HEK293T (cell line): ENCODE measurements at places on chromosomes 13 and 19.

DNA sequence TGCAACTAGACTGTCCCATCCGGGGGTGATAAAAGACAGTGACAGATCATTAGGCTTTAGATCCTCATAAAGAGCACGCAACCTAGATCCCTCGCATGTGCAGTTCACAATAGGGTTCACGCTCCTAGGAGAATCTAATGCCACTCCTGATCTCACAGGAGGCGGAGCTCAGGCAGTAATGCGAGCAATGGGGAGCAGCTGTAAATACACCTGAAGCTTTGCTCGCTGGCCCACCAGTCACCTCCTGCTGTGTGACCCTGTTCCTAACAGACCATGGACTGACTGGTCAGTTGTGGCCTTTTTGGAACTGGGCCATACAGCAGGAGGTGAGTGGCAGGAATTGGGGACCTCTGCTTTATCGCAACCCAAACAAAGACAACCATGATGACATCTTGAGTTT lies 173.2 kb downstream of the DLEU7 start:
- no peak for DNase-seq

DNA sequence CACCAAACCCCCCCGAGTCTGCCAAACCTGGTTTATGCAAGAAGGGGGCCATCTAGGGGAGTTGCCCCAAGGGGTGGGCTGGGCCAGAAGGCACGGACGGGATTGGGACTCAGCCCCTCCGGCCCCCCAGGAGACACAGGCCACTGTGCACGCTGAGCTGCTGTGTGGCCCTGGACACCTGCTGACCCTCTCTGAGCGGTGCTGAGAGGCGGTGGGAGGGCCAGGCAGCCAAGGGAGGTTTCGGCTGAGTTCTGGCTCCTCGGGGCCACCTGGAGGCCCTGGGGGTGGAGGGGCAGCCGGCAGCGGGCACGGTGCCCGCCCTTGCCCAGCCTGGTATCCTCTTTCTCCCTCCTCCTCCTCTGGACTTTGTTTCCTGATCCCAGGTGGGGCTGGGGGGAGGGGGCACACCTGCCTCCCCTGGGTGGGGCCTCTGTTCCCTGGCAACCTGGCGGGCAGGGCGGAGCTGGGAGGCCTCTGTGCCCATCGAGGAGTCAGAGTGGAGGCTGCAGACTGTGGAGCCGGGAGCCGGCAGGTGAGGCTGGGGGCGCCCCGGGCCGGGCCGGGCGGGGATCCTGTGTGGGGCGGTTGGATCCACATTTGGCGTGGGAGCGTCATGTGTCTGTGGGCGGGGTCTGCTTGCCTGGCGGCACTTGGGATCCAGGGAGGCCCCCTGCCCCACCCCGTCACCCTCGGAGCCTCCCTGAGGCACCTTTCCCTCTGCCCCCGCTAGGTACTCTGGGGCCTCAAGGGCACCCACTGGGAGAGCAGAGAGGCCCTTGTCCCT lies at the start of gene MISP:
Gene MISP, plus strand, starts transcription at position 473 of the 784 bp plus-strand sequence. CDS start 5,835 bp downstream, outside the sequence.
- DNase-seq = no peak

DNA sequence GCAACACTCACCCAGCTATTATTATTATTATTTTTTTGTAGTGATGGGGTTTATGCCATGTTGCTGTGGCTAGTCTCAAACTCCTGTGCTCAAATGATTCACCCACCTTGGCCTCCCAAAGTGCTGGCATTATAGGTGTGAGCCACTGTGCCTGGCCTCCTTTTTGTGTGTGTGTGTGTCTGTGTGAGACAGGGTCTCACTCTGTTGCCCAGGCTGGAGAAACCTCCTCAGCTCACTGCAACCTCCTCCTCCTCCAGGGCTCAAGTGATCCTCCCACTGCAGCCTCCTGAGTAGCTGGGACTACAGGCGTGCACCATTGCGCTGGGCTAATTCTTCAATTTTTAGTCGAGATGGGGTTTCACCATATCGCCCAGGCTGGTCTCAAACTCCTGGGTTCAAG lies 3.6 kb upstream of the MYDGF start:
- DNase-seq = no peak

DNA sequence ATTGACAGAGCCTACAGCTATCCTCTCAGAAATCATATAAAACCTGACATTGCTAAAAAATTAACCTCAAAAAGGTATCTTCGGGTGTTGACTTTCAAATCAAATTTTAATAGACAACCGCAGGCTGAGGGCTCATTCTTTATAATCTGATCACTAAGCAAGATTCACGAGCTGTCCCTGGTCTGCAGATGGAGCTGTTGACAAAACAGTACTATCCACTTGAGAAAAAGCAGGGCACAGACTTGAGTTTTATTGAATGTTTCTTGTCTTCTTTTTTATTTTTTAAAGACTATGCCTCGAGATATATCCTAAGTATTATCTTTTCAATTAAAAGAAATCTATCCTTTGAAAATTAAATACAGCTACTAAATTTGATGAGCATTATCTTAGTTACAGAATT lies 540.5 kb downstream of the PCDH9 start:
- DNase-seq = peak; percentile 58

- no peak for DNase-seq
These were observed at the start of gene PTPRH for GRCh38 chr19:55208880-55209692. PTPRH (minus strand) TSS chr19:55209501; CDS start chr19:55209433, 68 bp downstream.

DNA sequence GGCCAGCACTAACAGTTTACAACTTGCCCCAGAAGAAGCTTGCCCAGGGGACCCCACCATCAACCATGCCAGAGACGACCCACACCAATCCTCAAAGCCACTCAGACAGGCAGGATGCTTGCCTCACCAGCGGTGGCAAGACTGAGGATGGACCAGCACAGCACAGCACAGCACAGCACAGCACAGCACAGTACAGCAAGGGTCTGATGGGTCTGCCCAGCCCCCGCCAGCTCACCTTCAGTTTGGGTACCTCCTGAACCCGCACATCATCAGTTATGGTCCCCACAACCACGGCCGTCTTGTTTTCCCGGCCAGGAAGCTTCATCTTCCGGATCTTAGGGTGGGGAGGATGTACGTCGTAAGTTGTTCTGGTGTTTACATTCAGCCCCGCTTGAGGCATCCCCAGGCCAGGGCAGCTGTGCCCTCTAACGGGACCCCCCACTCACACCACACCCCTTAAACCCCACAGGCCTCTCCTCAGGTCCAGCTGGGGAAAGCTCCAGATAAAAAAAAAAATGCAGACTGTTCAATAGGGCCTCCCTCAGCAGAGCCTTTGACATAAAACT lies 1.7 kb upstream of the FAM83E start:
- DNase-seq = no peak

- no peak for DNase-seq
These were observed 8.4 kb downstream of the FAM124A start for GRCh38 chr13:51230477-51231105.

- DNase-seq = peak; percentile 94
These were observed 5.3 kb downstream of the SHD start for GRCh38 chr19:4284176-4284958.

GRCh38 chr13:77781808-77782207 lies 84.3 kb downstream of the SLAIN1 start:
- no peak for DNase-seq

- DNase-seq = no peak
These were observed 1145.6 kb upstream of the MIR17HG start for GRCh38 chr13:90201676-90202460.

GRCh38 chr13:95300625-95301182 lies 547 bp downstream of the ABCC4 start:
- DNase-seq = peak; percentile 22

DNA sequence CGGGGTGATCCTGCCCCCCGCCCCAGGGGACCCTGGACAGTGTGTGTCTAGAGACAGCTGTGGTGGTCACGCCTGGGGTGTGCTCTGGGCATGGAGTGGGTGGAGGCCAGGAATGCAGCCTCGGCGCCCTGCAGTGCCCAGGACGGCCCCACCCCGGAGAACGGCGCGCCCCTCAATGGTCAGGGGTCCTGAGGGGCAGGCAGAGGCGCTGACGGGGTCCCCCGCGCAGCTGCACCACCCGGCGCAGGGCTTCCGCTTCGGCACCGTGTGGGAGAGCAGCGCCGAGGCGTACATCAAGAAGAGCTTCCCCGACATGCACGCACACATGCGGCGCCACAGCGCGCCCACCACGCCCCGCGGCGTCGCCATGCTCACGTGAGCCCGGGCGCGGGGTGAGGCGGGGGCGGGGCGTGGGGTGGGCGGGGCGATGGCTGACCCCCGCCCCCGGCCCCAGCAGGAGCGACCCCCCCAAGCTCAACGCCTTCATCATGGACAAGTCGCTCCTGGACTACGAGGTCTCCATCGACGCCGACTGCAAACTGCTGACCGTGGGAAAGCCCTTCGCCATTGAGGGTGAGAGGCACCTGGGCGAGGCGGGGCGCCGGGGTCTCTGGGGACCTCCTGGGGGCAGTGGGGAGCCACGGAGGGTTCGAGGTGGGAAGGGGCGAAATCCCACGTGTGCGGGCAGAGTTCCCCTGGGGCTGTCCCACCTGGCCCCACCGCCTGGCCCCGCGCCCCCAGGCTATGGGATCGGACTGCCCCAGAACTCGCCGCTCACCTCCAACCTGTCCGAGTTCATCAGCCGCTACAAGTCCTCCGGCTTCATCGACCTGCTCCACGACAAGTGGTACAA lies 7.4 kb downstream of the GRIN3B start:
- DNase-seq = no peak

- no peak for DNase-seq
These were observed 26.5 kb downstream of the CEBPG start for GRCh38 chr19:33399745-33400681.

GRCh38 chr19:35731353-35731752 lies 10.9 kb downstream of the IGFLR1 start:
- no peak for DNase-seq

GRCh38 chr13:99258946-99259345 lies 767 bp upstream of the GPR18 start:
- no peak for DNase-seq

DNA sequence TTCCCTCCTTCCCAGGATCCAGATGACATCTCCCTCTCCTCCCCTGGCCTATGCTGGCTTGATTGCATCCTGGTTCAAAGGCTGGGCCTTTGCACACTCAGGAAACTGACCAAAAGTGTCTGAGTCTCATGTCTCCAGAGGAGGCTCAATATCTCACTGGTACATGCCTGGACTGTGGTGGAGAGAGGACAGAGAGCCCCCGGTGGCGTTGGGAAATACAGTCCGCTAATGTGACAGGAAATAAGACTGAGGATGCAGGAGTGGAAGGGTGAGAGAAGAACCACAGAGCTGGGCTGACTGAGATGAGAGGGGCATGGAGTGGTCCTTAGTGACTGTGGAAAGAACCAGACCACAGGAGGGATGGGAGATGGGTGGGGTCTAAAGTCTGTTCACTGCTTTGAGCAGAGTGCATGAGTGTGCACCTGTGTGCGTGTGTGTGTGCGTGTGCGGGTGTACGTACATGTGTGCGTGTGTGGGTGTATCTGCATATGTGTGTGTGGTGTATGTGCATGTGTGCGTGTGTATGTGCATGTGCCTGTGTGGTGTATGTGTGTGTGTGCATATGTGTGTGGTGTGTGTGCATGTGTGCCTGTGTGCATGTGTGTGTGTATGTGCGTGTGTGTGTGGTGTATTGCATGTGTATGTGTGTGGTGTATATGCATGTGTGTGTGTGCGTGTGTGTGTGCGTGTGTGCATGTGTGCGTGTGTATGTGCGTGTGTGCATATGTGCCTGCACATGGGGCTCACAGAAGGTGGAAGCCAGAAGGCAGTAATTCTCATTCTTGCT lies 1.9 kb downstream of the SIGLEC5 start:
- no peak for DNase-seq

GRCh38 chr19:1815605-1816529 lies 3.8 kb upstream of the ATP8B3 start:
- DNase-seq = no peak

DNA sequence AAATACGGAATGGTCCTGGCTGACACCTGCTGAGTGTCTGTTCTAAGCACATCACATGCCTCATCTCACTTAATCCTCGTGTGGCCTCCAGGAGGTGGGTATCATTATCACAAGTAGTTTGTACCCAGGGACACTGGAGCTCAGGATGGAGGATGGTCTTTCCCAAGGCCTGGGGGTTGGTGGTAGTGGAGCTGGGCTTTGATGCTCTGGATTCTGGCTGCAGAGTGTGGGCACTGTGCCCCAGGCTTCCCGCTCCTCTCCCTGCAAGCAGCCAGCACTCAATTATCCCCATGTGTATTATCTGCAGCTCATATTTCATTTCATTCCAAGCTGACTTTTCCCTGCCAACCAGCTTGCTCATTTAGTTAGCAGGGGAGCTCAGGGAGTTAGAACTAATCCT lies 52.1 kb downstream of the SIAH3 start:
- no peak for DNase-seq

- DNase-seq = no peak
These were observed 505.1 kb downstream of the IRS2 start for GRCh38 chr13:109281017-109281902.

DNA sequence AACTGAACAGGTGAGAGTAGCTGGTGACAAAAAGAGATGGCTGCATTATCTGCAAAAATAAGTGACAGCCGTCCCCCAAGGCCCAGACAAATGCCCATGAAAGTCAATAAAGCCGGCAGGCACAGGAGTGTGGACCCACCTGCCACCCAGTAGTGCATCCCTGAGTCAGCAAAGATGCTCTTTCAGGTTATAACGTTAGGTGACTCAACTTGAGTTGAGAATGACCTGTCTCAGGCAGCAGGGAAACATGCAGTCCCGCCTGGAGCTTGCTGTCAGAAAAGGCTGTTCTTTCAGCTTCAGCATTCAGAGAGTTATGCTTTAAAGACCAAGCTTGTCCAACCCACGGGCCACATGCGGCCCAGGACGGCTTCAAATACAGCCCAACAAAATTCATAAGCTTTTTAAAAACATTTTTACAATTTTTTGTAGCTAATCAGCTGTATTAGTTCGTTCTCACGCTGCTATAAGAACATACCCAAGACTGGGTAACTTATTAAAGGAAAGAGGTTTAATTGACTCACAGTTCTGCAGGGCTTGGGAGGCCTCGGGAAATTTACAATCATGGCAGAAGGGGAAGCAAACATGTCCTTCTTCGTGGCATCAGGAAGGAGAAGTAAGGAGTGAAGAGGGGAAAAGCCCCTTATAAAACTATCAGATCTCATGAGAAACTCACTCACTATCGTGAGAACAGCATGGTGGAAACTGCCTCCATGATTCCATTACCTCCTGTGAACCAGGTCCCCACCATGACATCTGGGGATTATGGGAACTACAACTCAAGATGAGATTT lies 110.4 kb downstream of the RAB20 start:
- no peak for DNase-seq

GRCh38 chr13:80458543-80458942 lies 117.6 kb upstream of the SPRY2 start:
- DNase-seq = no peak

- no peak for DNase-seq
These were observed 64.0 kb upstream of the GSX1 start for GRCh38 chr13:27728271-27728670.

DNA sequence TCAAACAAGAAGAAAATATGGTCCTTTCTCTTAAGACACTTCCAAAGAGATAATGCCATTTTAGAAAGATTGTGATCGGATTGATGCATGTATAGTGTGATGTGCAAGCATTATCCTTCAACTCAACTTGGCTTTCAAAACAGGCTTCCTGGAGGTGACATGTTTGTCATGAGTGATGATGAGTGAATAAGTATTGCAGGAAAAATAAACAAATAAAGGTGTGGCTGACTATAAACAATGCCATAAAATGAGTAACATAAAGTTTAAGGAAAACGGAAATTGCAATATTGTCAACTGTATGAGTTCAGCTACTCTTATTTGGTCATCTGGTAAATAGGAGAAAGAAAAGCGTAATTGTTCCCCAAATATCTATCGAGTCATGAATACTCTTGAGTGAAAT lies 1283.7 kb downstream of the PCDH9 start:
- DNase-seq = no peak

GRCh38 chr13:80235967-80236302 lies 105.0 kb downstream of the SPRY2 start:
- DNase-seq = no peak

- no peak for DNase-seq
These were observed 28.5 kb upstream of the FEM1A start for GRCh38 chr19:4763021-4763420.
